ENCODE measurements at places on chromosomes 2 and 18.

- no peaks in the 10 kb centered on the region for H3K27me3 ChIP-seq
- H3K4me3 ChIP-seq, result no peak overlapping the region
- no peaks in the 10 kb centered on the region for H3K36me3 ChIP-seq
These were observed 46.1 kb downstream of the TTC39C start for GRCh38 chr18:24060644-24061043.

GRCh38 chr2:9261231-9261883 is 54.7 kb downstream of the ASAP2 start:
- H3K27me3 ChIP-seq, result no peaks in the 10 kb centered on the region
- no peaks in the 10 kb centered on the region for H3K4me1 ChIP-seq
- no peaks in the 10 kb centered on the region for H3K36me3 ChIP-seq
- peak overlapping the region; percentile 93 for H3K27ac ChIP-seq

DNA sequence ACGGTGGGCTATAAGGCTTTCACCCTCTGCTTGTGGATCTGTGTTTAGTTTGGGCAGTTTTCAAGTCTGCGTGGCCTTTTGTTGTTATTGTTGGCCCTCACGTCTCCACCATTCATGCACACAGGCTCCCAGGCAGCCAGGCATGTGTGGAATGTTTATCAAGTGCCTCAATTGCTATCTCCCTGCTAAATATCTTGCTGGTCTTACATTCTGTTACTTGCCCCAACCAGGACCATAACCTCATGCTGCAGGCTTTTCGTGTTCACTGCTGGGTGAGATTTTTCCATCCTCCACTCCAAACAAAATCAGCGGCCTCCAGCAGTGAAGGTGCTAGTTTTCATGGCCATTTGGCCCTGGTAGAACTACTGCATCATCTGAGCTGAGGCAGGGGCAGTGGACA is 63.0 kb upstream of the DSC1 start:
- no peak overlapping the region for H3K27ac ChIP-seq
- no peak overlapping the region for H3K4me3 ChIP-seq
- DNase-seq, result no peak
- H3K27me3 ChIP-seq, result no peaks in the 10 kb centered on the region
- H3K36me3 ChIP-seq, result no peaks in the 10 kb centered on the region
- no peaks in the 10 kb centered on the region for H3K4me1 ChIP-seq

GRCh38 chr18:63148449-63149301 is 170.9 kb downstream of the BCL2 start:
- no peaks in the 10 kb centered on the region for H3K36me3 ChIP-seq
- H3K27me3 ChIP-seq, result no peaks in the 10 kb centered on the region
- no peak overlapping the region for H3K4me3 ChIP-seq
- no peak for DNase-seq
- H3K4me1 ChIP-seq, result peaks cover 24% of the 10 kb centered on the region

GRCh38 chr18:44601447-44601846 is 79.2 kb upstream of the SETBP1 start:
- no peak for DNase-seq
- no peaks in the 10 kb centered on the region for H3K4me1 ChIP-seq
- H3K4me3 ChIP-seq, result no peak overlapping the region
- no peak overlapping the region for H3K27ac ChIP-seq
- H3K27me3 ChIP-seq, result no peaks in the 10 kb centered on the region
- H3K36me3 ChIP-seq, result no peaks in the 10 kb centered on the region

DNA sequence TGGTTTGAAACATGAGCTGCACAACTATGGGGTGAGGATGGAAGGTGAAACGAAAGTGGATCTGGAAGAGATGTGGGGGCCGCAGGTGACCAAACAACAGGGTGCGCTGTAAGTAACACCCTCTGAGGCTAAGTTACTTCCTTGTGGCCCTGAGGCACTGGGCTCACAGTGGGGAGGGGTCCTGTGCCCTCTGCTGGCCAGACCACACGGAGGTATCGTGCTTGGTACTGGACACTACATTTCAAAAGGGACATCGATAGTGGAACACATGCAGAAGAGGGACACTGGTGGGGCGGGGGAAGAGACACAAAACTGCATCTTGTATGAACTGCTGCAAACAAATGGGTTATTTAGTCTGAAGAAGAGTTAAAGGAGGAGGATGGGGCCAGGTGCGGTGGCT is 110.6 kb downstream of the CLIP4 start:
- peaks cover 28% of the 10 kb centered on the region for H3K4me1 ChIP-seq
- H3K4me3 ChIP-seq, result no peak overlapping the region
- no peaks in the 10 kb centered on the region for H3K36me3 ChIP-seq
- no peak for DNase-seq

All from tibial nerve (tissue), 4 donors.